ENCODE measurements at places on chromosomes 12 and 14.

DNA sequence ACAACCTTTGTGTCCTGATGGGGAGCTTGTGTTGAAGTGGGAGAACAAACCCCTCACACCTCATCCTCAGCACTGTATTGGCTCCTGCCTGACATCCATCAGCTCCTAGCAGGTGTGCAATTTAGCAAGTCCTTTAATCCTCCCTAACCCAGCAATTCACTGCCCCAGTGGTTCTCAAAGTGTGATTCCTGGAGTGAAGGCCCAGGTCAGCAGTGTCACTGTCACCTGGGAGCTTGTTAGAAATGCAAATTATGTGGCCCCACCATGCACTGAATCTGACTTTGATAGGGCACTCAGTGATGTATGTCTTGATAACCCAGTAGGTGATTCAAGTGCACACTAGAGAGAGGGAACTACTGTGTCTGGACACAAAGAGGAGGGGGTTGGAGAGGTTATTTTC lies 133.6 kb downstream of the FGD4 start:
- DNase-seq: no peak

GRCh38 chr12:47033081-47033480 lies 46.3 kb upstream of the PCED1B start:
- no peak for DNase-seq

DNA sequence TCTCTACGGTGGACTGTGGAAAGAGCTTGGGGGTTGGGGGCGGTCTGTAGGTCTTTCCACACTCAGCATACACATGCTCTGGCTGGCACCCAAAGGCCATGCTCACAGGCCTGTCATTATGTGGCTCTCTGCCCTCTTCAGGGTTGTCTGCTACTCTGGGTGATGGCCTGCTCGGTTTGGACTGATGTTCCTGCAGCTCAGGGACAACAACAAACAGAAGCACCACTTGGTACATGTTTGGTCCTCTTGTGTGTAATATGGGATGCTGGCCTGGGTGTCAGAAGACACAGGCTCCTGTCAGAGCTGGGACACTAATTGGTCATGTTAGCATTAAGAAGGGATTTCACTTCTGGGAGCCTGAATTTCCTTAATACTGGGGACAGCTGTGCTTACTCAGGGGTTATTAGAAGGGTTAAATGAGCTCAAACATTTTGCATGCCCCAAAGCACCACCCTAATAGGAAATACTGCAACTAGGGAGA lies 32.7 kb upstream of the SELPLG start:
- DNase-seq: no peak

- DNase-seq: no peak
These were observed 40.9 kb downstream of the PDE6H start for GRCh38 chr12:15013634-15014179.

DNA sequence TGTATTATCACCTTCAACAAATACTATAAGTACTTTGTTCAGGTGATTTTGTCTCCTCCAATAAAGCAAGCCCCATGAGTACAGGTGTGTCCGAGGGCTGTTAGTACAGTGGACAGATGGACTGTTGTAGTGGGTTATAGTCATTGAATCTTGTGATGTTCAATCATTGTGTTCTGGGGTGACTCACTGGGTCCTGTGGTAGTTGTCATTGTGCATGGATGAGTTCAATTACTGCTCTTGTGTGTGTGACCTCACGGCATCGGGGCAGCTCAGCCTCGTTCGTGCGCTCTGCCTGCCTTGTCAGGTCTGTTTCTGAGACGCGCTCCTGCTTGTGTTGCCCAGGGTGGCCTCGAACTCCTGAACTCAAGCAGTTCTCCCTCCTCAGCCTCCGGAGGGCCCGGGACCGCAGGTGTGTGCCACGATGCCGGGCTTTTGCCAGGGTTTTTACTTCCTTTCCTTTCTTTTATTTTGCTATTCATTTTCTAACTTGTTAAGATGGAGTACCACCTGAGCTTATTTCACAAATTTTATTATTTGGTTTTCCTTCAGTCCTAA lies 72.2 kb downstream of the DDX51 start:
- DNase-seq: no peak

- no peak for DNase-seq
These were observed 87.8 kb downstream of the FLRT2 start for GRCh38 chr14:85617791-85618190.

- no peak for DNase-seq
These were observed 7.0 kb downstream of the SLC25A29 start for GRCh38 chr14:100299238-100299560.

DNA sequence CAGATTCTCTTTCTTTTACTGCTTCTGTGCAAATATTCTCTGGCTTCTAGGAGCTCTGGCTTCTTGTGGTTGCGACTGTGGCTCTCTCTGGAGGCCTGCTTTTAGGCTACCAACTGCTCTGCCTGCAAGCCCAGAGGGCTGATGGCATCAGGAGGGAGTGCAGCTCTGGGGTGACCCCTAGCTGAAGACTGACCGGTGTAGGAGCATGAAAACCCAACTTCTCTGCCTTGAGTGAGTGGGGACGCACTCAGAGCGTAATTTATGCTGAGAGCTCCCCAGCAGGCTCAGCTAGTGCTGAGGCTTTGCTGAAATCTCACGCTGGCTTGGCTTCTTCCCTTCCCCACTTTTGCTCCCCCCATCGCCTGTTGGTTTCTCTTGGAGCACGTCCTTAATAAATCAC lies 29.9 kb upstream of the RBM19 start:
- DNase-seq: no peak

DNA sequence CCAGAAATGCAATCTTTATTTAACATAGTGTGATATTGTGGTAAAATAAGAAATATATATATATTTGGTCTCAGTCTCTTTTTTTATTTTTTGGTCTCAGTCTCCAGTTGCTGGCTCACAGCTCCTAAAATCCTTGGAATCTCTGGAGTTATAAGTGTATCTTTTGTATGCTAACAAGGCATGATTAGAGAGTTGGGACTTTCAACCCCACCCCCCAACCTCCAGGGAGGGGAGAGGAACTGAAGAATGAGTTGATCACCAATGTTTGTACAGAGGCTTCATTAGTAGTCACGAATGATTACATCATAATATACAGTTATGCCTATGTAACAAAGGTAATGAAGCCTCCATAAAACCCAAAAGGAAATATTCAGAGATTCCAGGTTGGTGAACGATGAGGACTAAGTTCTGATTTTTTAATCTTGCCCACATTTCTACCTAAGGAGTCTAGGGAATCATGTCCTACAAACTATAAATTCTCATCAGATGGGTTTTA lies 22.8 kb upstream of the LALBA start:
- DNase-seq: no peak

GRCh38 chr12:115700081-115700480 lies 577.4 kb downstream of the MED13L start:
- no peak for DNase-seq

- no peak for DNase-seq
These were observed 4.1 kb downstream of the TUBA1B start for GRCh38 chr12:49126852-49127763.

DNA sequence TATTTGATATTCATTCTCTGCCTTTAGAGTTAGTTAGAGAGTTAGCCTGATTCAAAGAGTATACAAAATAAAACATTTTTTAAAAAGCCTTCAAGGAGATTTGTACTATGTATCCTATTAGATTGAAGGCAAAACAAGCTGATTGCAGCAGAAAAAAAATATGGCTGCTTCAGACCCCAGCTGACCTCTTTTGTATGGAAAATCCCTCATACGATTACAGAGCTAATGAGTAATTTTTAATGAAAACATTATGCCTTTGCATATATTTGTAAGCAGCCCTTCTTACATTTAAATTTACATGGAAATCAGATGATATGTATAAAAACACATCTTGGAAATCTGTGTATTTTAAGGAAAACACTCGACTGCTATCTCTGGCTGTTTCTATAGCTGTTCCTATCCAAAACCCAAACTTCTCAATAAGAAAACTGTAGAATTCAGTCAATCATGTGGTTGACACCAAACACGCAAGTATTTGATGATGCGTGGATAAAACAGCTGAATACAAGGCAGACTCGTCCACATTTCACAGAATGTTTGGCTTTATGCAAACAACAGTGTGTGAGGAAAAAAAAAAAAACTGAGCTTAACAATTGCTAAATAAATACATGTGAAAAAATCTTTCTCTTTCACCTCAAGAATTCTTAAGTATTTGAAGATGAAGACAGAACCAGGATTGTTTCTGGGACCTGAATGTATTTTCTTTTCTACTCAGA lies 275.3 kb downstream of the EGLN3 start:
- no peak for DNase-seq

- no peak for DNase-seq
These were observed 74.7 kb downstream of the PRORP start for GRCh38 chr14:35197015-35197414.

GRCh38 chr12:107514887-107515445 lies 170.6 kb upstream of the PWP1 start:
- DNase-seq: no peak

GRCh38 chr14:53496668-53497067 lies 343.5 kb upstream of the DDHD1 start:
- DNase-seq: no peak

DNA sequence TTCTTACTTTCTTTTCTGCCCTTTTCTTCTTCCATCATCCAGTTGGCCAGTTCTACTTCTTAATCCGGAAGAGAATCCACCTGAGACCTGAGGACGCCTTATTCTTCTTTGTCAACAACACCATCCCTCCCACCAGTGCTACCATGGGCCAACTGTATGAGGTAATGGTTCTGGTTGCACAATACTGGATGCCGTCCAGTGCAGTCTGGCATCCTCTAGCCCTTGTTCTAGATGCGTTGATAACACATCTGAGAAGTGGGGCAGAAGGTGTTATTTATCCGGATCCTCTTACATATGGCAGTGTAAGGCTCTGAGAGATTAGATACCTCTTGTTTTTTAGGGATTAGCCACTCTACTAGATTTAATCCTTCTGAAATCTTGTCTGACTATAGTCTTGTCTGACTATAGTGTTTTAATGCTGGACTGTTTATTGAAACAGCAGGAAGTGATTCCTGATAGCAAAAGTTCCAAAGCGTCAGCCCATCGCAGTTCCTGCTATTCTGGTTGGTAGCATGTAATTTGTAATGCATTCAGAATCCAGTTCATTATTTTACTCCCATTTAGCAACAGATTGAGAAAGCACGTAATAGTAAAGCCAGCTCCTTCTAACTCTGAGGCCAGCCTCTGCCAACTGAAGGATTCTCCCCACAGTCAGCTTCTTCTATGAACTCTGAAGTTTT lies 7.9 kb downstream of the GABARAPL1 start:
- DNase-seq: no peak

- no peak for DNase-seq
These were observed 11.3 kb downstream of the FGF6 start for GRCh38 chr12:4434301-4434700.
